ENCODE measurements at places on chromosomes 5 and 9.

DNA sequence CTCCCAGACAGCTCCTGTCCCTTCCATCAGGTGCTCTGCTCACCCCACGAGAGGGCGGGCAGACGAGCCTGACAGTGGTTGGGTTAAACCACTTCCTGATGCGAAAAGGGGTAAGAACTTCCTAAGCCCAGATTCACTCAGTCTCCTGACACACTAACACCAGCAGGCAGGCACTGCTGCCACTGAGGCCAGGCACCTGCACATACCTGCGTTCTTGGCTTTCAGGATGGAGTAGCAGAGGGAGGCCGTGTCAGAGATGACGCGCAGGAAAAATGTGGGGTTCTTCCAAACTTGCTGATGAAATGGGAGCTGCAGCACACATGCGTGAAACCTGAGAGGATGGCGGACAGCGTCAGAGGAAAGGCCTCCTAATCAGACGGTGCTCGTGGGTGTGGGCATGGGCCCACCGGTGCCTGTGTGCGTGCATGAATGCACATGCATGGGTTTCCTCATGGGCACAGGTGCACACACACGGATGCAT lies 29.9 kb downstream of the SLC6A18 start:
- DNase-seq = no peak

DNA sequence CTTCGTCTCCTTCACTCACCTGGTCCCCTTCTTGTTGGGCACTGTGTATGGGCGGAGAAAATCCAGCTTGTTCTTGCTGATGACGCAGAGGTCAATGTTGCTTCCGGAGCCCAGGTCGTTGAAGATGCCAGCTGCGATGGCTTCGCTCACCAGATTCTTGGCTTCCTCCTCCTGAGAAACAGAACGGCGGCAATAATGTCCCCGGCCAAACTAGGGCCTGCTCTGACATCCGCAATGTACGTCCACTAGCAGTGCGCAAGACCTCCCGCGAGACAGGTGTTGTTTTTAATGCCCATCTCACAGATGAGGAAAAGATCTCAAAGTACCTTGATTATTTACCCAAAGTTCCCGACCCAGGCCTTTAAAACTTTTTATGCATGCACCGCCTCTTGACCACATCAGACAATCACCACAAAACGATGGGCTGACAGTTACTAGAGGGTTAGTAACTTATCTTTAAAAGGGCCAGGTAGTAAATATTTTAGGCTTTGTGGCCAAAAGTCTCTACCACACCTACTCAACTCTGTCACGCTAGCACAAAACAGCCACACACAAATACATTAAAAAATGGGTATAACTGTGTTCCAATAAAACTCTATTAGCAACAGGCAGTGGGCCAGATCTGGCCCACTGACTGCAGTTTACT lies 58.4 kb downstream of the PSMB7 start:
- DNase-seq = no peak

DNA sequence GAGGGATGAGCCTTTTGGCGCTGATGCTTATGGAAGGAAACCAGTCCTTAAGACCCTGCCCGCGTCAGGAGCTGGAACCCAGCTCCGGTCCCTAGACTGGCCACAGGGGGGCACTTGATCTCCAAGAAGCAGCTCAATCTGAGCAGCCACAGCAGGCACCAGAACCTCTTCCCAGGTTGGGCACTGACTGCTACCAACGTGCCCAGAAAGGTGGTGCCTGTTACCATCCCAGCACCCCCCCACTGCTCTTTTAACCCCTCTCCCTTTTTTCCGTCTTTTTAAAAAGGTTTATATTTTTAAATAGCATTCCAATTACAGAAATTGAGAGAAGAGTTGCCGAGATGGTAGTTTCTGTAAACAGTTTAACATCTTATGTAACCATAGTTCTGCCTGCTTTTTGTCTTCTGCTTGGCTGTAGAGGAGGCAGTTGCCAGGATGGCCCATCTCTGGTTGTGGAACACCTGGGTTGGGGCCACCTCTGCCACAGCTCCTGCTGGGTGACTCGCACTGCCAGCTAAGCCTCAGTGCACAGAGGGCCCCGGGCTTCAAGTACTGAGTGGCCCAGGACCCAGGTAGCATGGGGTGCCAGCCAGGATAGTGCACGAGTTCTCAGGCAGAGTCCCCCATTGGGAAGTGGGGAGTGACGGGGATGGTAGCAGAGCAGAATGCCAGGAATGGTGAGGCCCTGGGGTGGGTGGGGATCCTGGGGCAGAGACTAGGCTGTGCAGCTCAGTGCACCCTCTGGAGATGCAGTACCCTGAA lies 62.8 kb downstream of the PFDN1 start:
- DNase-seq = peak; percentile 66

- no peak for DNase-seq
Measured at GRCh38 chr5:181205761-181206649, 1.0 kb upstream of the TRIM7 start.

DNA sequence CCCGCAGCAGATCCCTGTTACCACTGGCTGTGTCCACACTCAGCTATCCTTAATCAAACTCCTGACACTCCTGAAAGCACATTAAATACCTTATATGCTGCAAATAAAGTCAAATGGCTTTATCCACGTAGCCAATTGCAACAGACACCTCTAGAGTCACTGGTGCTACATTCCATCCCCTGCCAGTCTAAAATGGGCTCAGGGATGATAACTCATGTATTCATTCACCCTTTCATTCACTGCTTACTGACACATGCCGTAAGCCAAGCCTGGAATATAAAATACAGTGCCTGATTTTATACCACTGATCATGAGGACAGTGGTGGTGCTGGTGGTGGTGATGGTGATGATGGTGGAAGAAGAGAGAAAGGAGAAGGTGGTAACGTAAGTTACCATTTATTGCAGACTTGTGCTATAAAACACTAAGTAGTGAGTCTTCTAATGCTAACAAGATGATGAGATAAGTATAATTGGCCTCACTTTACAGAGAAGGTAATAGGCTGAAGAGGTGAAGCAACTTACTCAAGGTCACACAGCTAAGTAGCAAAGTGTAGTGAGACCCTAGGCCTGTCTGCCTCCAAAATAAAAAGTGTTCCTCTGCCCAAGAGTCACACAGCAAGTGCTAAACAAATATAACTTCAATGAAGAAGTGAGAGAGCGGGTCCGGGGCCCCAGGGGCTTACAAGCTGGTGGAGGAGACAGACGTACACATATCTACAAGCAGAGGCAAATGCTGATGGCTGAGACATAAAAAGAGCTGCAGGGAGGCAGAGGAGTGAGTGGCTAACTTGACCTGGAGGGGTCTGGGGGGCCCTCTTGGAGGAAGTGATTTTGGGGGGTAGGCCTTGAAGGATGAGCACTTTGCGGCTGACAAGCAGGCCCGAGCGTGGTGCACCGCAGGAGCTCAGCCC lies 1.2 kb downstream of the TTLL11 start:
- no peak for DNase-seq

- no peak for DNase-seq
Measured at GRCh38 chr9:134717924-134718645, 76.5 kb downstream of the COL5A1 start.

GRCh38 chr5:128466554-128466953 lies 71.5 kb downstream of the FBN2 start:
- DNase-seq = no peak

- no peak for DNase-seq
Measured at GRCh38 chr5:69011910-69012309, 81.9 kb upstream of the SLC30A5 start.

GRCh38 chr9:116800885-116801284 lies 113.8 kb downstream of the TRIM32 start:
- no peak for DNase-seq

DNA sequence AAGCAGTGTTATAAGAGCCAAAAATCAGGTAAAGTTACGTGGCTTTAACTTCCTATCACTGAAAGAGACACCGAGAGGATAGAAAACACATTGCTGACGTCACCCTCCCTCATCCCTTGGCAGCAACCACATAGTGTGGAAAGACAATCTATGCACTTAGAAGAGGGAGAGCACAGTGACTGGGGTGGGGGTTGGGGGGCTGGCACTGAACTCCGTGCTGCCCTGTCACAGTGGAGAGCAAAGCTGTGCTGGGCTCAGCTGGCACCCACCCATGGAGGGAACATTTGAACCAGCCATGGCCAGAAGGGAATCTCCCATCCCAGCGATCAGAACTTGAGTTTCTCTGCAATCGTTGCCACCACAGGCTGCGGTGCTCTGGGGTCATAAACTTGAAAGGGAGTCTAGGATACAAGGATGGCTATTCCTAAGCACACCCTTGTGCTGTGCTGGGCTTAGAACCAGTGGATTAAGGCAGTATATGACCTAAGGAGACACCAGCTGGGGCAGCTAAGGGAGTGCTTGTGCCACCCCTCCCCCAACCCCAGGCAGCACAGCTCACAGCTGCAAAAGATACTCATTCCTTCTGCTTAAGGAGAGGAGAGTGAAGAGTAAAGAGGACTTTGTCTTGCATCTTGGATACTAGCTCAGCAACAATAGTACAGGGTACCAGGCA lies 73.4 kb downstream of the KIAA0825 start:
- DNase-seq = no peak

- no peak for DNase-seq
Measured at GRCh38 chr9:112142420-112142819, 32.7 kb downstream of the SUSD1 start.

DNA sequence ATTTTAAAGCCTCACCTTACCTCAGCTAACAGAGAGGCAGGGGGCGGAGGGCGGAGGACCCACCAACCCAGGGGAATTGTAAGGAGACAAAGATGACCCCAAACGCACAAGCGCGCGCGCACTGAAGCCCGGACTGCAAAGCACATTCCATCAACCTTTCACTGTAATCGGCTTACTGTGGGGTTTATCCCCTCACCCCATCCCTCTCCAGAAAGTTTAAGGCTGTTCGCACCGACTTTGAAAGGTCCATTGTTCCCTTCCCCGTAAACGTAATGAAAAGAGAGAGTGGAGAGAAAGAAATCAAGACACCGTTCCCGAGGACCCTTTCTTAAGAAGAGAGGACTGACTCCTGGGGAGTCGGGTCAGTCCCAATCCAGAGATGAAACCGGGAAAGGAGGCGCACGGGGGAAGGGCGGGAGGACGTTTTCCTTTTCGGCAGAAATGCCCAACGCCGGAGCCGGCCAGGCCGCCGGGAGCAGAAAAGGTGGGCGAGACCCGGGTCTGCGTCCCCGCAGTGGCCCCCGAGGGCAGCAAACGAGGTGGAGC lies 464 bp downstream of the CEMIP2 start:
- peak; percentile 33 for DNase-seq

DNA sequence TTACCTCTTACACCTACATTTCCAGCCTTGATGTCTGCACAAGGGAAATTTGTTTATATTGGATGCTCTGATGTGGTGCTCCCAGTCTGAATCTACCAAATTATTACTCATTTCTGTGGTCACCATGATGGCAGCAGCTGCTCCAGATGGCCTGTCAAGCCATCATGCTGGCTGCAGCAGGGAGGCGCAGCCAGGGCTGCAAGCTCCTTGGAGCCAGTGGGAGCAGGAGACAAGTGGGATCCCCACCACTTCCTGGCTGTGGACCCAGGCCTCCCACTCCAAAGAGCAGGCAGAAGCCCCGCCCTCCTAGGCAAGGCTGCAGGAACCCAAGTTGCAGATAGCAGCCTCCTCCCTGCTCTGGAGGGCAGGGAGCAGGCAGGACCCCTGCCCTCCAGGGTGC lies 241.1 kb upstream of the ATP10B start:
- no peak for DNase-seq

GRCh38 chr9:86637515-86637914 lies 283.3 kb upstream of the TUT7 start:
- DNase-seq = peak; percentile 65

- DNase-seq = no peak
Measured at GRCh38 chr5:146789712-146790653, 88.6 kb downstream of the PPP2R2B start.

- DNase-seq = no peak
Measured at GRCh38 chr9:112605518-112605917, 112.4 kb downstream of the INIP start.

DNA sequence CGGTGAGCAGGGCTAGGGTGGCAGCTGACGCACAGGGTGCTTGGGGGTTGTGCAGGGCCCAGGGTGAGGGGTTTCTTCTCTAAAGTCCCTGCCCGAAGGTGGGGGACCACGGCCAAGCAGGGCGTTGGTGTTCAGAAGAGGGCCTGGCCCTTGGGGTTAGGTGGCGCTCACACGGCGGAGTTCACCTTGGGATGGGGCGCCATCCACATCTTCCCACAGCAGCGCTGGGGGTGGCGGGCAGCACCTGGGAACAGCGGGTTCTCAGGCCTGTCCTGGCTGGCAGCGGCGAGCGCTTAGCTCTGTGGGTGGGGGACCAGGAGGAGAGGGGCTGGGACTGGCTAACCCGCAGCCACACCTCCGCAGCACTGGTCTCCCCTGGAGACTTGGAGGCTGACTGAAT lies 6.1 kb downstream of the GPSM1 start:
- no peak for DNase-seq

- DNase-seq = no peak
Measured at GRCh38 chr9:126164796-126165525, 161.7 kb upstream of the MVB12B start.

- DNase-seq = no peak
Measured at GRCh38 chr5:71529682-71530081, 57.5 kb upstream of the MCCC2 start.

GRCh38 chr5:1449081-1449630 lies 3.9 kb upstream of the SLC6A3 start:
- no peak for DNase-seq

- DNase-seq = no peak
Measured at GRCh38 chr9:106358331-106358730, 504.6 kb upstream of the ZNF462 start.

DNA sequence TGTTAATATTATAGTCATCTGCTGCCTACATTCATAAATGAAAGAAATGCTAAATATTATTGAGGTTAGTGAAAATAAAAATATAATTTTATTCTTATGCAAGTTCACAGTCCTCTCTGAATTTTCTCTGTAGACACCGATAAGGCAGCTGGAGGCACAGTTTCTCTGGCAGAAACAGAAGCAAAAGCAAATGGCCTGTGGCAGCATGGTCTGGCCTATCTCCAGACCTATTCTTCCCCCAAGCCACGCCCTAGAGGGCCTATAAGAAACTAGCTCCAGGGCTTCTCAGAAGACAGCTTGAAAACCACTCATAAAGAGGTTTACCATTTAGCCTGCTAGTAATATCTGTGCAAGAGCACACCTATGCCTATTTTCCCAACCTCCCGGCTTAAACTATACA lies 28.4 kb downstream of the MRPS27 start:
- DNase-seq = no peak

- no peak for DNase-seq
Measured at GRCh38 chr5:35483191-35483590, 134.5 kb upstream of the SPEF2 start.

DNA sequence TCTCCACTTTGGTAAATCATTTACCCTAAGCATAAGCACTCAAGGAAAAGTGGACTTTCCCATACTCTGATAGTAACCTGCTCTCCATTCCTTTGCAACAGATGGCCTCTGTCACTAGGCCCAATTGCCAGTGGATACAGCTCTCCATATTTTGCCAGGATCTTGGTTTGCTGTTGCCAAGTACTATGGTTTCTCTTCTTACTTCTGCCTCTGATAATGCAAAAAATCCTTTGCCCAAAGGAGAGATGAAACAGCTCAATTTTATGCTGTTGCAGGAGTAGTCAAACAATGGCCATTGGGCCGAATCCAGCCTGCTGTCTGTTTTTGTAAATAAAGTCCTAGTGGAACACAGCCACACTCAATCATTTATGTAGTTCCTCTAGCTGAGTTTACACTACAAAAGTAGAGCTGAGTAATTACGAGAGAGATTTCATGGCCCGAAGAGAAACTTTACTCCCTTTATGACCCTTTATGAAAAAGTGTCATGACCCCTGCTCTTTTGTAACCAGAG lies 92.5 kb downstream of the HTR4 start:
- no peak for DNase-seq

GRCh38 chr9:115353681-115354080 lies 235.7 kb upstream of the TNC start:
- no peak for DNase-seq

- DNase-seq = no peak
Measured at GRCh38 chr9:30661925-30662324, 1722.5 kb upstream of the ACO1 start.

- peak; percentile 10 for DNase-seq
Measured at GRCh38 chr5:125263356-125263755, 516.9 kb upstream of the ZNF608 start.
